Stimulated activated naive CD8-positive, alpha-beta T cell treated with anti-CD3 and anti-CD28 coated beads, Interleukin-15, Interleukin-2, amounts not matched to agents 100 U/mL and 50 U/mL, for 24 hours (primary cell): ENCODE measurements at places on chromosomes 16 and 17.

GRCh38 chr16:68097895-68098294, 12.7 kb downstream of the NFATC3 start:
- no peak for DNase-seq

GRCh38 chr16:7236824-7237410, 95.7 kb upstream of the RBFOX1 start:
- DNase-seq: no peak

DNA sequence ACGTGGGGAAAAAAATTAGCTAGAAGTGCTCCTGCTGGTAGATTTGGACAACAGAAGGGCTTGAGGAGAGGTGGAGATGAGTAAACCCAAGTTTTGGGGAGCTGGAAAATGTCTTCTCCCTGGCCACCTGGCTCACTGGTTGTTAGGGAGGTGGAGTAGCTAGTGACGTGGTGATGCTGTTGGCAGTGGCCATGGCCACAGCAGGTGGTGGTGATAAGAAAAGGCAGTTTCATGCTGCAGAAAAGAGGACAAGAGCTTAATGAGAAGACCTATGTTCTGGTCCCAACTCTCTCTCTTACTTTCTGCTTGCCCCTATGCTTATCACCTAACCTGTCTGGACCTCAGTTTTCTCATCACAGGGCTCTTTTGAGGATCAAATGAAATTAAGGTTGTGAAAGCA, 223.5 kb upstream of the N4BP1 start:
- no peak for DNase-seq

DNA sequence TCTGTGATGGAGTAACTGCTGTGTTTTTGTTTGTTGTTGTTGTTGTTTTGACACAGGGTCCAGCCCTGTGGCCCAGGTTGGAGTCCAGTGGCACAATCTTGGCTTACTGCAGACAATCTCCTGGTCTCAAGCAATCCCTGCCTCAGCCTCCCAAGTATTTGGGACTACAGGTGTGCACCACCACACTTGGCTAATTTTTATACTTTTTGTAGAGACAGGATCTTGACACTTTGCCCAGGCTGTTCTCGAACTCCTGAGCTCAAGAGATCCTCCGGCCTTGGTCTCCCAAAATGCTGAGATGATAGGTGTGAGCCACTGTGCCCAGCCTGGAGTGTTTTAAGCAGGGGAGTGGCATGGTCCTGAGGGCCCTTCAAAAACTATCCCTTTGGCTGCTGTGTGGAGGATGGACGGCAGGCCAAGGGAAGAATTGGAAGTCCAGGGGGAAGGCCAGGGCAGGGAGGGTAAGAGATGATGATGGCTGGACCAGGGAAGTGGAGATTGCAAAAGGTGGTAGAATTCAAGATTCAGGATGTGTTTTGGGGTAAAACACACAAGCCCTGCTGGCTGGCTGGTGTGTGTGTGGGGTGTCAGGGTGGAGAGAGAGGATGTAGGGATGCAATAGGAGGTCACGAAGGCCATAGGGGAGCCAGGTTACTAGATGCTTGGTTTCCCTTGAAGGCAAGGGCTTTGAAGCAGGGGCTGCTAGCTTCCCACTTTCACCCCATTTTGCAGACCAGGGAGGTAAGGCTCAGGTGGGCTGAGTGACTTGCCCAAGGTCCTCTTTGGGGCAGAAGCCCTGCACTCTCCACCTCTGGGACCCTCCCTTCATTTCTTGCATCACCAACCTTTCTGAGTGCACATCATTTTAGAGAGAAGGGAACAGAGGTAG, 18.8 kb upstream of the PLLP start:
- no peak for DNase-seq

DNA sequence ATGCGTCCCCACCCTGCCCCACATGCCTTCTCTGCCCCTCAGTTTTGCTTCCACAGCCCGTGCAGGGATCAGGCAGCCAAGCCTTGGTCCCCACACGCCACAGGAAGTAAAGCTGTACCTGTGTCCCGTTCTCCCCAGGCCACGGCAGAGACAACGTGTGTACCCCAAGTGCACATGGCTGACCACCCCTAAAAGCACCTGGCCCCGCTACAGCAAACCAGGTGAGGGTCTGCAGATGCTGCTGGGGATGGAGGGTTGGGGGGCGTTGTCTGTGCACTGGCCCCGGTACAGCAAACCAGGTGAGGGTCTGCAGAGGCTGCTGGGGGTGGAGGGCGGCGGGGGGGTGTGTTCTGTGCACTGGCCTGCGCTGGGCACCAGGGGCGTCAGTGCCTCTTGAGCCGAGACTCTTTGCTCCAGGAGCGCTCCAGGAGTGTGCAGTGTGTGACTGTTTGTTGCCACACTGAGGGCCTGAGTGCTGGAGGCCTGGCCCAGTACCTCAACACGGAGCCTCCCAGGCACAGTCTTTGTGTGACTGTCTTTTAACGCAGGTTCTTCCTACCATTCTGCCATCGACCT, 18.8 kb downstream of the TCF25 start:
- no peak for DNase-seq

DNA sequence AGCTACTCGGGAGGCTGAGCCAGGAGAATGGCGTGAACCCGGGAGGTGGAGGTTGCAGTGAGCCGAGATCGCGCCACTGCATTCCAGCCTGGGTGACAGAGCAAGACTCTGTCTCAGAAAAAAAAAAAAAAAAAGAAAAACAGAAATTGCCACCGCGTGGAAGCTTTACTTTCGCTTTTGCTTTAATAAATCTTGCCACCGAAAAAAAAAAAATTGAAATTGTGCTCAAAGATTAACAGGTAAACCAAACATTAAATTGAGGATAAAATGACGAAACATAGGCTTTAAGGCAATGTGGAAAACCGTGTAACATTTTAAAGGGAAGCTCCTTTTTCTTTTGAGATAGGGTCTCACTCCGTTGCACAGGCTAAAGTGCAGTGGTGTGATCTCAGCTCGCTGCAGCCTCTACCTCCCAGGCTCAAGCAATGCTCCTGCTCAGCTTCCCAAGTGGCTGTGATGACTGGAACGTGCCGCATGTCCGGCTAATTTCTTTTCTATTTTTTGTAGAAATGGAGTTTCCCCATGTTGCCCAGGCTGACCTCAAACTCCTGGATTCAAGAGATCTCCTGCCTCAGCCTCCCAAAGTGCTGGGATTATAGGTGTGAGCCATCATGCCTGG, 40.1 kb downstream of the ZNF276 start:
- DNase-seq: no peak

- DNase-seq: no peak
Observed at GRCh38 chr17:5331506-5331905, 49.4 kb downstream of the RABEP1 start.

- no peak for DNase-seq
Observed at GRCh38 chr17:65670667-65671371, 109.4 kb upstream of the AXIN2 start.
